Thymus (tissue), 14 donors: ENCODE measurements at places on chromosomes 1 and 21. TPM values are rescaled to one million over a fixed set of nuclear protein-coding genes. Genes with fewer than 3 reads are reported as not detected.

The S100A7A gene
- total RNA-seq: not detected

The C8A gene
- under 0.01 TPM for total RNA-seq

The DIRAS3 gene
- 1.2 TPM for total RNA-seq

The AMY2A gene
- not detected for total RNA-seq

The ACAP3 gene
- total RNA-seq: 15.5 TPM

The FCRL5 gene
- 0.80 TPM for total RNA-seq

The PACC1 gene
- total RNA-seq: 17.1 TPM

The MAEL gene
- total RNA-seq: not detected

The RSPH1 gene
- 0.38 TPM for total RNA-seq

The FCRL6 gene
- 0.33 TPM for total RNA-seq

The OR11L1 gene
- not detected for total RNA-seq

The ANKRD65 gene
- total RNA-seq: 7.9 TPM

The KRTAP21-2 gene
- not detected for total RNA-seq

The GPATCH4 gene
- total RNA-seq: 11.6 TPM

The CTSS gene
- total RNA-seq: 104 TPM

The UBASH3A gene
- 26.7 TPM for total RNA-seq

The TNNI3K gene
- 0.61 TPM for total RNA-seq

The SLC25A24 gene
- 11.1 TPM for total RNA-seq

DNA sequence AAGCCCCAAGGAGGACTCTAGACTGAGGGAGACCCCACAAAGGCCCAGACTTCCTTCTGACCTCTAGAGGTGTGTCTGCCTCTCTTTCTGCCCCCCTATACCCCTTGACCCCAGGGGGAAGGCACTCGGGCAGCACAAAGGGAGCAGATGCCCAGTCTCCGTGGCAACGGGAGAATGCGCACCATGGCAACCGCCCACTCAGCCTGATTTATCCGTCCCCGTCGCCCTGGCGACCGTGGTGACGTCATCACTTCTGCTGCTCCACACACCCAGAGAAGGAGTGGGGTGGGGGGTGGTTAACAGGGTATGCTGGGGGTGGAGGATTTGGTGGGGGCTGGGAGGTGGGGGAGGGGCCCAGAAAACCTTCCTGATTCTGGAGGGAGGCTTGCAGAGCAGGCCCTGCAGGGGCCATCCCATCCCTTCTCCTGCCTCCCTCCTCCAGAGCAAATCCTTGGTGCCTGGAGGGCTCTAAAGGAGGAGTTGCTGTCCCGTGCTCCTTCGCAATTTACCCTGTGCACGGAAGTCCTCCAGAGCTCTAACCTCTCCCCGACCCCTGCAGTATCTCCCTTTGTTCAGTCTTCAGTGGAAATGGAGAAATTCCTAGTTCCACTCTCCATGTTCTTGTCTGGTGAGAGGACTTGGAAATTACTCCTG lies 6.3 kb downstream of the CELF3 start:
- no peaks in the 10 kb centered on the region for H3K36me3 ChIP-seq
- no peaks in the 10 kb centered on the region for H3K27me3 ChIP-seq
- DNase-seq: peak; percentile 18
- H3K4me3 ChIP-seq: no peak overlapping the region
- H3K27ac ChIP-seq: no peak overlapping the region
- peaks cover 9% of the 10 kb centered on the region for H3K4me1 ChIP-seq

DNA sequence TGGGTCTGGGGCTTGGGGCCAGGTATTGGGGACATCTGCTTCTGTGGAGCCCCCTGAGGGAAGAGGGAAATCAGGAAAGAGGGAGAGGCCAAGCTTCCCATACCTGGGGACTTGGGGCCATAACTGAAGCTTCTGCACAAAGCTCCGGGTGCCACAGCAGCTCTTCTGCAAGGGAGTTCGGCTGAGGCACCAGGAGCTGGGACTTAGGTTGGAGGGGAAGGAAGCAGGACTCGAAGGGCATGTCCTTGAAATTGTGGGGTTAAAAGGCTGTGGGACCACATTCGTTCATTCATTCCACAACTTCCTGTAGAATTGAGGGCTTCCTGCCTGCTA lies 1.7 kb upstream of the EPS8L3 start:
- no peaks in the 10 kb centered on the region for H3K36me3 ChIP-seq
- H3K27me3 ChIP-seq: no peaks in the 10 kb centered on the region
- no peak for DNase-seq
- no peak overlapping the region for H3K27ac ChIP-seq

DNA sequence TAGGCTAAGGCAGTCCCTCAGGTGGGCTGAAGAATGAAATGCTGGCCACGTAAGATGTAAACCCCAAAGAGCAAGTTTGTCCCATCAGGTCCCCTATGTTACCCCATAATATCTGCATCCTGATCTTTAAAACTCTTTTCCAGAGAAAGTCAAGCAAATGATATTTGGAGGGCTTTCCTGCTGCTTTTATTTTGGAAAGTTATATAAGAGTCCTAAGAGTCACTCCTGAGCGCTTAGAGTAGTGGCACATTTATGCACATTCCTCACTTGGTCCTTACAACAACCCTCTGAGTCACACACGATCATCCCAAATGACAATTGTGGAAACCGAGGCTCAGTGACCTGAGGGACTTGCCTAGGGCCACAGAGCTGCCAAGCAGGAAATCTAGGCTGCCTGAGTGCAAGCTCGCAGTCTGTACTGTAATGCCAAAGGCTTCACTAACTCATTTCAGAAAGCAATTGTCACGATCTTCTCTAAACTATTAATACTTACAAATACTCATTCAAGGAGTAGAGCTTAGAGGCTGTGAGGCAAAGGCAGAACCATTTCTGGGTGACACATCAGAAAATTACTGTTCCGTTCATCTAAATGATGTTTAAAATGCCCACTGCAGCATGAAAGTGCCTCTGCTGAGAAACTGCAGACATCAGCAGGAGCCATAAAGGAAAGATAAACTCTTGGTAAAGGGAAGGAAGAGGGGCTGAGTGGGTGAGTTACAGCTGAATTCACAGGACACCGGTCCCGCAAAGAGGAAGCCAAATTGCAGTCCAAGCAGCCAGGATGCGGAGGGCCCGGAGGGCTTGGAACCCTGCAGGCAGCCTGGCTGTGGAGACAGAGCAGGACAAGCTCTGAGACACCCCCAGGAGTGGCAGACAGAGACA lies 30.8 kb downstream of the CAPZB start:
- peak overlapping the region; percentile 20 for H3K27ac ChIP-seq
- H3K36me3 ChIP-seq: peaks cover 4% of the 10 kb centered on the region
- DNase-seq: no peak
- H3K27me3 ChIP-seq: no peaks in the 10 kb centered on the region
- peaks cover 50% of the 10 kb centered on the region for H3K4me1 ChIP-seq

DNA sequence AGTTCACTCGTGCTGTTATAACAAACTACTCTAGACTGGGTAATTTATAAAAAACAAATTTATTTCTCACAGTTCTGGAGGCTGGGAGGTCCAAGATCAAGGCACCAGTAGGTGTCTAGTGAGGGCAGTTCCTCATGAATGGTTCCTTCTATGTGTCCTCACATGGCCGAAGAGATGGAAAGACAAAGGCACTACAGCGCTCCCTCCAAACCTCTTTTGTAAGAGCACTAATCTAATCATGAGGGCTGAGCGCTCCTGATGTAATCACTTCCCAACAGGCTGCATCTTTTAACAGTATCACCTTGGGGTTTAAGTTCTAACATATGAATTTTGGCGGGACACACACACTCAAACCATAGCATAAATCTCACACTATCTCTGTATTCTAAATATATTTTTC lies 54.0 kb upstream of the KANK4 start:
- no peak overlapping the region for H3K27ac ChIP-seq
- no peaks in the 10 kb centered on the region for H3K4me1 ChIP-seq
- no peaks in the 10 kb centered on the region for H3K27me3 ChIP-seq
- H3K4me3 ChIP-seq: no peak overlapping the region

GRCh38 chr21:45000637-45001133 lies 60.9 kb downstream of the SLX9 start:
- DNase-seq: no peak
- H3K4me3 ChIP-seq: no peak overlapping the region
- no peaks in the 10 kb centered on the region for H3K4me1 ChIP-seq
- H3K36me3 ChIP-seq: no peaks in the 10 kb centered on the region

- H3K27ac ChIP-seq: no peak overlapping the region
- DNase-seq: no peak
- no peaks in the 10 kb centered on the region for H3K27me3 ChIP-seq
- no peaks in the 10 kb centered on the region for H3K4me1 ChIP-seq
These were observed 70.6 kb downstream of the GATAD2B start for GRCh38 chr1:153852170-153852569.

DNA sequence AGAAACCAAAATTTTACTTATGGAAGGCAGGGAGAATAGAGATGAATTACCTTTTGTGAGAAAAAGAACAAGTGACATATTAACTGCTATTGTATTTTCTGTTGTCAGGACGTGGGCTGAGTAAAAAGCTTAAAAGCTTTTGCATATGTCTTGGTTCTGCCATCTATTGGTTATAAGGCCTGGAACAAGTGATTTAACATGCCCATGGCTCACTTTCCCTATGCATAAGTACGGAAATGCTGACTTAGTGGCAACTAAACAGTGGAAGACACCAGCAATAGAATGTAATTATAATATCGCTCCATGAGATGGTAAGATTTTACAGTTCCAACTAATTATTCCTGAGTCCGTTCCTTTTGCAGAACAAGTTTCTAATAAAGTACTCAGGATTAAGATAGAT lies 6.7 kb upstream of the CTSS start:
- H3K4me1 ChIP-seq: peaks cover 14% of the 10 kb centered on the region
- no peaks in the 10 kb centered on the region for H3K27me3 ChIP-seq
- no peak overlapping the region for H3K27ac ChIP-seq
- DNase-seq: no peak

DNA sequence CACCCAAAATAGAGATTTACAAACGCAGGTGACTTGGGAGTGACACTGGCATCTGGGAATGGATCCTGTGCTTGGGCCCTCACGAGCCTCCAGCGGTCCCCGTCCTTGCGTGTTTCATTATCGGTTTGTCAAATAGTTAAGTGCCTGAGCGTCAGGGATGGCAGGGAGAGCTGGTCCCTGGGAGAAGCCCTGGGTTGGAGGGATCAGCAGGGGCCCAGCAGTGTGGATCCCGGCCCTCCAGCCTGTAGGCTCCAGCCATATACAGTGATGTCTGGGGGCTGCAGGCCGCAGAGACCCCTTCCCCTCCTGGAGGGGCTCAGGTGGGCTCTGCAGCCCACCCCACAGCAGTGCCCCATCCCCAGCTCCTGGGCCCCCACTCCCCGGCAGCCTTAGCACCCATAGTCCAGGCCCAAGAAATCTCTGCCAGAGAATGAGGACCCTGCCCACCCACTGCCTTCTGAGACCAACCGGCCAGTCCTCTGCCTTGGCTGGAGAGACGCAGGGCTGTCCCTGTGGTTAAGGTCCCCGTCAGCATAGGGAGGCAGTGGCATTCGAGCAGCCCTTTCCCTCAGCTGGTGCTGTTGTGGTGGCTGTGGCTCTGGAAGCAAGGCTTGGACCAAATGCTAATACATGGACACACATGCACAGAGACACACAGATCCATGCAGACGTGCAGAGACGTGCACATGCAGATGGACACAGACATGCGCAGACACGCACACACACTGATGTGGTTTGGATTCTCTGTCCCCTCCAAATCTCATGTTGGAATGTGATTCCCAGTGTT lies 2.4 kb upstream of the SLC19A1 start:
- H3K4me1 ChIP-seq: peaks cover 14% of the 10 kb centered on the region
- DNase-seq: no peak
- H3K27ac ChIP-seq: no peak overlapping the region
- H3K4me3 ChIP-seq: no peak overlapping the region
- H3K36me3 ChIP-seq: no peaks in the 10 kb centered on the region

GRCh38 chr21:42523941-42524340 lies 10.3 kb downstream of the SLC37A1 start:
- peaks cover 4% of the 10 kb centered on the region for H3K27me3 ChIP-seq
- DNase-seq: no peak
- H3K4me3 ChIP-seq: no peak overlapping the region

- DNase-seq: no peak
- H3K36me3 ChIP-seq: no peaks in the 10 kb centered on the region
- H3K27me3 ChIP-seq: no peaks in the 10 kb centered on the region
These were observed 32.6 kb upstream of the BTG2 start for GRCh38 chr1:203272633-203273205.

GRCh38 chr1:101003012-101003650 lies 22.5 kb downstream of the DPH5 start:
- no peak overlapping the region for H3K27ac ChIP-seq
- H3K36me3 ChIP-seq: peaks cover 3% of the 10 kb centered on the region
- DNase-seq: no peak
- H3K4me1 ChIP-seq: no peaks in the 10 kb centered on the region
- no peak overlapping the region for H3K4me3 ChIP-seq

DNA sequence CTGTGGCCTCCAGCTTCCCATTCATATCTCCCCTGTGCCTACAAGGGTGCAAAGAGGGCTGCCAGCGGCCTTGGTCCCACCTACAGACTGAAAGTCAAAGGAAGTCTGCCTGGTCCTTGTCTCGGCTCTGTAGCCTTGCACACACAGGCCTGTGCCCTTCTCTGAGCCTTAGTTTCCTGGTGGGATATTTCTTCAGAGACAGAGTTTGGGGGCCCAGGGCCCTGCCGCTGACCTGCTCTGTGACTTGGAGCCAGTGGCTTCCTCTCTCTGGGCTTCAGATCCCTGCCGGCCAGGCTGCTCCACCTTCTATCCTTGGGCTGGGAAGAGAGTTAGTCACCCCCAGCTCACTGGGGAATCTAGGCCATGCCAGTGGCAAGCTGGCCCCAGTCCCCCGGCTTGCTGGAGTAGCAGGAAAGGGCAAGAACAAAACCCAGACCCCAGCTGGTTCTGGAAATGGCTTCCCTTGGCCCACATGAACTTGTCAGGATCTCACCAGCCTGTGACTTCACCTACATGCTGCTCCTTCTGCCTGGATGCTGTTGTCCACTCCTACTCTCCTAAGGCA lies 1.0 kb upstream of the TMEM61 start:
- peaks cover 70% of the 10 kb centered on the region for H3K27me3 ChIP-seq
- H3K4me3 ChIP-seq: no peak overlapping the region
- no peak for DNase-seq
- H3K27ac ChIP-seq: no peak overlapping the region

DNA sequence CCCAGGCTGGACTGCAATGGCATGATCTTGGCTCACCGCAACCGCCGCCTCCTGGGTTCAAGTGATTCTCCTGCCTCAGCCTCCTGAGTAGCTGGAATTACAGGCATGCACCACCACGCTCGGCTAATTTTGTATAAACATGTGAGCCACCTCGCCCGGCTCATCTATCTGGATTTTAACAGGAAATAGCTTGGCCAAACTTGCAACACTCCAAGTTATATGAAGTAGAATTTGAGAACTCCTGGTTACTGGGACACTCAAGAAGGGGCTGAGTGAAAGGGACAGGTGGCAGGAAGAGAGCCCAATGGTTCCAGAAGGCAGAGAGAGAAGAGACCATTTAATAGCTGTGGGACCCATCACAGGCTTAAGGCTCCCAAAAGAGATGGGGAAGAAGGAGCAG lies 2.9 kb upstream of the GPX7 start:
- no peaks in the 10 kb centered on the region for H3K27me3 ChIP-seq
- H3K4me3 ChIP-seq: no peak overlapping the region
- DNase-seq: no peak
- H3K4me1 ChIP-seq: peaks cover 19% of the 10 kb centered on the region
- no peak overlapping the region for H3K27ac ChIP-seq

GRCh38 chr1:59367301-59368007 lies 70.6 kb downstream of the FGGY start:
- no peaks in the 10 kb centered on the region for H3K36me3 ChIP-seq
- H3K4me1 ChIP-seq: no peaks in the 10 kb centered on the region
- no peaks in the 10 kb centered on the region for H3K27me3 ChIP-seq
- no peak overlapping the region for H3K4me3 ChIP-seq
- DNase-seq: no peak

- H3K36me3 ChIP-seq: no peaks in the 10 kb centered on the region
- DNase-seq: no peak
- H3K27ac ChIP-seq: no peak overlapping the region
- H3K4me1 ChIP-seq: no peaks in the 10 kb centered on the region
These were observed 28.5 kb downstream of the PALMD start for GRCh38 chr1:99674115-99675064.
